ENCODE measurements at places on chromosomes 1 and 21.

GRCh38 chr1:76010802-76011201 is 63.7 kb upstream of the ST6GALNAC3 start:
- no peak for DNase-seq

DNA sequence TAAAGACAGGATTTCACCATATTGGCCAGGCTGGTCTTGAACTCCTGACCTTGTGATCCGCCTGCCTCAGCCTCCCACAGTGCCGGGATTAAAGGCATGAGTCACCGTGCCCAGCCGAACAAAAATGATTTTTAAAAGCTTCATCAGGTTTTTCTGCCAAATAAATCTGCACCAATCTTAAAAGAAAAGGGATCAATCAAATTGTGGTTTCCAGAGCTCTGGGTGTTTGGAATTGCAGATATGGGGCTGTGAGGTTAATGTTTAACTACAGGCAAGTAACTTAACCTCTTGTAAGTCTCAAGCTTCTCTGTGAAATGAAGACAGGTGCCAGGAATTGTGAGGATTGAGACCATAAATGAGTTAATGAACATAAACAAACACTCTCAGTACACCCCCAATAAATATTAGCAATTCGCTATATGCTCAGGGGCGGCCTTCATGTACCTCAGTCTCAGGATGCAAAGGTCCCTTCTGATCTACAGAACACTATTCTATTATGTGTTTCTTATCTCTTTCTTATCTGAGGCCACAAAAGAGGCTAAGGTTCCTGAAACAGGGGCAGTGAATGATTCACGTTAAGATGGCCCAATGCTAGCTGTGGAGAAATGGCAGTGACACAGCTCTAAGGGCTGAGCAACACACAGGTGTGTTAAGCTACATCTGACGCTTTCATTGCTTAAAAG is 7.1 kb upstream of the GNPAT start:
- no peak for DNase-seq

GRCh38 chr21:34869545-34869944 is 179.6 kb downstream of the RUNX1 start:
- DNase-seq = no peak

GRCh38 chr1:100988121-100988520 is 37.5 kb downstream of the DPH5 start:
- no peak for DNase-seq

DNA sequence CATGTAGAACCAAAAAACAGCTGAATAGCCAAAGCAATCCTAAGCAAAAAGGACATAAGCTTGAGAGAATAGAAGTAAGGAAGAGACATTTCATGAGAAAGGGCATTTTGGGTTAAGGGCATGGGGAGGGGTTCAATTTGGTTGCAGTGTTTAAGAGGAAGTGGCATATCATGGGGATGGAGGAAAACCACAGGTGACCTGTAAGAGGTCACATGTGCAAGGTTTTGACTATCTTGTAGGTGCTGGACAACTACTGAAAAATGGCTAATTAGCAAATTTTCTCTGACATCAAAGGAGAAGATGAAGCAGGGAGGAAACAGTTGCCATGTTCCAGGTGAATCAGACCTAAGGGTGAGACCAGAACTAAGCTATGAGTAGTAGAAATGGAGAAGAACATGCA is 31.3 kb upstream of the ROR1 start:
- DNase-seq = no peak

DNA sequence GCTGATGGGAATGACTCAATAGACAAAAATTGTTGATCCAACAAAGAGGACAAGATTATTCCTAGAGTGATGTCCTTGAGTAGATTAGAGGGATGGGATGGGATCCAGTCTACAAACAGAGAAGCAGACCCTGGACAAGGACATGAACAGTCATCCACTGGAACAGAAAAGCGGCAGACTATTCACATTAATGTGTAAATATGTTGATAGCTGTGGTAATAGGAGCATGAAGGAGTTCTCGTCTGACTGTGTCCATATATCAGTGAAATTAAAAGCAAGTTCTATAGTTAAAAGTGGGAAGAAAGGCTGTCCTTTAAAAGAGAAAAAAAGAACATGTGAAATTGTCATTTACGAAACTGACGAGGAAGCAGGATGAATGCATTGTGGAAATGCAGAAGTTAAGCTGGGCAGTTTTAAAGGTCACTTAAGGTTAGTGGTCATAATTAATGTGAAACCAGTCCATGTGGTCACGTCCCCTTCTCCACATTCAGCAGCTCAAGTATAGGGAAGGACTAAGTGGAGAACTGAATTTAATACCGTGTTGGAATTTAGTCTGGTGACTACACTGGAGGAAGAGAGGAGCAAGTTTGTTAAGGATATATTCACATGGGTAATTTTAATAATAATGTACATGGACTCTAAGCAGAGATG is 62.1 kb downstream of the PIK3R3 start:
- no peak for DNase-seq

DNA sequence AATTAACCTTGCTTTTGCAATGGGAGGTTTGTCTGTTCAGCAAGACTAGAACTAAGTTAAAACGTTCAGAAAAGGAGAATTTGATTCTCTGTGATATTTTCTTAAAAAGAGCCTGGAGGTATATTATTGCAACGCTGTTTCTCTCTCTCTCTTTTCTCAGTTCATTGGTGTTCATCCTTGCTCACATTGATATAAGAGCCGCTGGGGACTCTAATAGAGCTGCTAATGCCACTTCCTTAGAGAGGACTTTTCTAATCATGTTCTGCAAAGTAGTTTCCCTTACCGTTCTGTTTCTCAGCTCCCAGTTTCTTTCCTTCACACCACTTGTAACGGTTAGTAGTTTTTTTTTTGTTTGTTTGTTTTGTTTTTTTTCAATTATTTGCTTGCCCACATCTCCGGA is 203.8 kb downstream of the RWDD3 start:
- no peak for DNase-seq

GRCh38 chr1:237124856-237125462 is 83.0 kb downstream of the RYR2 start:
- no peak for DNase-seq

DNA sequence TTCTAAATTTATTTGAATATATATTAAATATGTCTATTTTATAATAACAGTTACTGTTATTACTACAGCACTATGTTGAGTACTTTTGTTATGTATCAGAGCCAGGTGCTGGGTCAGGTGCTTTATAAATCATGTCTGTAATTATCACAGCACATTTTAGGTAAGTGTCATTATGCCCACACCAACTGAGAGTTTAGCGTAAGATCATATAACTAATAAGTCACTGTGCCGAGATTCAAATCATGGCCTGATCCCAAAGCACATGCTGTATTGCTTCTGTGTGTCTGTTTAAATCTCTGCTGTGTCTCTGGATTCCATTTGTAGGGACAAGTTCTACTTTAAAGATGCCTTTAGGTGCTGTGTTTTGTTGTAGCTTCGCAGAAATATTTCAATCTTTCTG is 1.9 kb downstream of the GPSM2 start:
- DNase-seq = no peak

DNA sequence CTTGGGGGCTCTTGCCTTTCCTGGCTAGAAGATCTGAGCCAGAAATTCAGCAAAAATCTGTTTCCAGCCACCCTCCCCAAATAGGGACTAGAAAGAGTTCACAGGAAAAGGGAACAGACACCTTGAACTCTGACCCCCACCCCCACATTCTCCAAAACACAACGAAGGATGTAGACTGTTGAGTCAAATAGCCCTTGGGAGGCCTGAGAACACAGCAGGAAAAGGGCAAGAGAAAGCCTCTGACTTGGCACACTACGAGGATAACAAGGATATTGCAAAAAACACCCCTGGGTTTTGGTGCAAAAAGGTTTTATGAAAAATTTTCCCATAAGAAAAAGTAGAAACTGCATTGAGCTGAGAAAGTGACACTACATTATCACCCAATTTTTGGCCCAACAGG is 1.9 kb upstream of the YRDC start:
- no peak for DNase-seq

DNA sequence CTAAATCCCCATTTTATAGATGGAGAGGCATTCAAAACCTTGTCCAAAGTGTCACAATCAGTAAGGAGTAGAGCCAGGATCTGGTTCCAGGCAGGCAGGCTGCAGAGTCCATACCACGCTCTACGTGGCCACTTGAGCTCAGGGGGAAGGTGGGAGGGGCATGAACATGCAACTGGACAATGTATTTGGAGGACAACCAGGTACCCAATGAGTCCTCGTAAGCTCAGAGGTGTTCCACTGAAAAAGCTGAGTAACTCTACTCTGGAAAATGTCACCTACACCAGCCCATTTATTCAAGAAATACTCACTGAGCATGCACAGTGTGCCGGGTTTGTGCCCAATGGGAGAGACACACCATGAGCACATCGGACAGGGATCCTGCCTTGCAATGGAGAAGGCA is 11.2 kb upstream of the GUCA2B start:
- DNase-seq = no peak

GRCh38 chr1:180165509-180166435 is 11.1 kb downstream of the QSOX1 start:
- DNase-seq = no peak

- DNase-seq = peak; percentile 63
Observed at GRCh38 chr1:153608742-153609584, 4.0 kb downstream of the S100A16 start.

DNA sequence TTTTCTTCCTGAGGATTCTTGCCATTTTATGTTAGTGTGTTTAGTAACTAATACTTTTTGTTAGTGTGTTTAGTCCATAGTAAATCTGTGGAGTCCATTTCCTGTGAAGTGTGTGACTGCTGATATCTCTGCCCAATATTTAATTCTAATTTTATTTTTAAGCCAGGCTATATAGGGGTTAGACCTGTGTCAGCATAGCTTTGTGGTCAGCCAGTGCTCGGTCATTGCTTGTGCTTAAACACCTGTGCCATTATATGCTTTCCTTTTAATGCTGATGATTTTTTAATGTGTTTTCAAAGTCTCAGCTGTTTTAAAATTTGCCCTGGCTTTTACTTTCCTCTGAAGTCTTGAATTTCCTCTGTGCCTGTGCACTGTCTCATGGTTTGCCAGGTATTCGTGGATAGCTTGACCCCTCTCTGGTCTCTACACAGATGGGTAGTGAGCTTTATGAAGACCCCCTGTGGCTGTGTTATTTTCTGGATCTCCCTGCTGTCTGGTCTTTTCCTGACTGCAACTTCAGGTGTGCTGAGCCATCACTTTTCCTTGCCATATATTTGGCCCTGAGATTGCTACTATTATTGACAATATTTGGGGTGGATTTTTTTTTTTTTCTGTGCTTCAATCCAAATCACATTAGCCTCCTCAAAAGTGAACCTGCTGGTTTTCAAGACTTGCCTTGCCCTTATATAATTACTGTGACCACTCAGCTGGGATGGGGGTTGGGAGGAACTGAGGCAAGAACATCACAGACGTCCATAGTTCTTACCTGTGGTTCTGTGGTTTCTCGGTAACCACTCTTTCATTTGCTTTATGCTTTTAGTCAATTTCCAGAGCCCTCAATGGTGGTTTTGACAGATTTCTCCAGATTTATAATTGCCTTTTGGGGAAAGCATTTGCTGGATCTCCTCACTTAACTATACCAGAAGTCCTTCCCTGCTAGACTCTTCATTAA is 59.6 kb downstream of the RPS6KC1 start:
- DNase-seq = no peak

DNA sequence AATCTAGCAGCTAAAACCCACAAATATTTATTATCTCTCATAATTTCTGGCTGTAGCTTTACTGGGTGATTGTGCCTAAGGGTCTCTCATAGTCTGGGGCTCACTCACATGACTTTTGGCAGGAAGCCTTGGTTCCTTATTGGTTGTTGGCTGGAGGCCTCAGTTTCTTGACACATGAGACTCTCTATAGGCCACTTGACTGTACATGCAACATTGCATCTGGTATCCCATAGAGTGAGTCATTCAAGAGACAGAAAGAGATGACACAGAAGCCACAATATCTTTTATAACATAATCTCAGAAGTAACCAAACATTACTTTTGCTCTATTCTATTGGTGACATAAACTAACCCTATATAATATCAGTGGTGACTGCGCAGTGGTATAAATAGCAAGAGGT is 128.5 kb upstream of the HNRNPU start:
- no peak for DNase-seq

DNA sequence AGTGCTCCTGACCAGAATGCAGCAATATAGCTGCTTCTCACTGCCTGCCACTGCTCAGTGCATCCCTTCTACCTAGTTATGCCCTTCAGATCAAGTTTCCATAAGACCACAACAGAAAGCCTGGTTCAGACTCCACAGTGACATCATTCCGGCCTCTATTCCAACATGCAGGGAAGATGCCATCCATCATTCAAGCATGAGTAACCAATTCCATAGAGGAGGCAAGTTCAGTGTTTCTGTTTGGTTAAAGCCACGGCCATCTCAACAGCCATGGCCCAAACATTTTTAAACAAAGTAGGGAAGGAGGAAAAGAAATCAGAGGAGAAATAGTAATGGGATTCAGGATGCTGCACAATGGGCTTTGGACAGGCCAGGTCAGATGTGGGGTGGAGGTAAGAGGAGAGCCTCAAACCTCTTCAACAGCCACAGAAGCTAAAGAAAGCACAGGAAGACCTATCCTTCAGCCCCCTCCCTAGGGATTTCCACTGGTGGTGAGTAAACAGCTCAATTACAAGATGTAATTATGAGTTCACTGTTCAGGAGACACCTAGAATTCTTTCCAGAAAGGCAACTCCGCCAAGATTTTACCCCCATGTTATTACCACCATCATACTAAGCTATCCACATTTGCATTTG is 484.9 kb downstream of the SETD4 start:
- DNase-seq = no peak

DNA sequence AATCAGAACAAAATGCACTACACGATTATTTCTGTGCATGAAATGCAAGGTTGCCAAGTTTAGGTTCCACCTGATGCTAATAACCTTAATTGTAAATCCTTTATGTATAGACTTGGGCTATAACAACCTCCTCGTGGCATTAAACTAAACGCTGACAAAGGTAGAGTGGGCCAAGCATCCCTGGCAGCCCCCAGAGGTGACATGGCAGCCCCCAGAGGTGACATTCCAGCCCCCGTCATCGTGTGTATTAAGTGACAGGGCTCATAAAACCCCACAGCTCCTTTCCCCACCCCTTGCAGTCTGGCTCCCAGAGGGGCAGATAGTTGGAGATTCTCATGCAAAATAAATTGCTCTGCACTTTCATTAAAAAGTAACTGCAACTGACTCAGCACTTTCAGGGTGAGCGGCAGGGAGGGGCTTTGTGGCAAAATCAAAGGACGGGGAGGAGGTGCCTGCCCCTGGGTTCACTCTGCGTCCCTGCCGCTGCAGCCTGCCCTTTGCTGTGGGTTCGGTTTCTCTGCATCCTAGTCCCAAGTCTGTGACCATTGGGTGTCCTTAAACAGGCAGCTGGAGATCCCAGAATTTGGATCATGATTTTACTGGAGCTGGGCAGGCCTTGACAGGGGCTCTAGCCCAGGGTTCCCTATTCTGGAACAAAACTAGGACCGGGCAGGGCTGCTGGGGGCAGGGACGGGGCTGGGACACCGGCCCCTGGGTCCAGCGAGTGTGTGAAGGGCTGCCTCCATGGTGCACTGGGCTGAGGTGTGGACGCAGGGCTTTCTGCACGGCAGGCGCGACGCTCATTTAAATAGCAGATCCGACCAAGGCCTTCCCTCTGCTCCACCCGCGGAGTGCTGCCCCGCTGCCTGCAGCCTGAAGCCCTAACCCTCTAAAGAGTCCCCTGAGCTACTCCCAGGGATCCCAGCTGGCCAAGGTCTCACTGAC is 234.9 kb upstream of the VAMP3 start:
- no peak for DNase-seq
